ENCODE measurements at places on chromosomes 5 and 9.

GRCh38 chr9:89933578-89933977 is 328.8 kb downstream of the GADD45G start:
- DNase-seq: no peak

GRCh38 chr5:137888466-137888862 is 793 bp upstream of the PKD2L2 start:
- no peak for DNase-seq

DNA sequence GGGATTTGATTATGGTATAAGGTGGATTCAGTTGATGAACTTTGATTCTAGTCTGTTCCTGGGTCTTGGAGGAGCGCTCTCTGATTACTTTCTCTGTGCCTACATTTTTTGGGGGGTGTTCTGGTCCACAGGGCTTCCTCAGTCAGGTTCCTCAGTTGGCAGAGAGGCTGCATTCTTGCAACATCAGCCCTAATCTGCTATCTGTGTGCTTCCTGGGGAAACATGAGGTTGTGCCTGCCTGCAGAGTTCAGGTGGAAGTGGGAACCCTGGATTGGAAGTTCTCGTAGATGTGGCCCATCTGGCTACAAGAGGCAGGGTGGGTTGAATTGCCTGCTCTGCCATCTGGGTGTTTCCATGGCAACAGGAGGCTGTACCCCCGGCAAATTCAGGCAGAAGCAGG is 24.5 kb downstream of the POLK start:
- no peak for DNase-seq

- DNase-seq: no peak
Observed at GRCh38 chr5:170430866-170431437, 41.8 kb upstream of the KCNMB1 start.

GRCh38 chr5:103519550-103519949 is 43.0 kb downstream of the NUDT12 start:
- DNase-seq: no peak

- DNase-seq: no peak
Observed at GRCh38 chr5:176618783-176619182, 8.8 kb upstream of the GPRIN1 start.

GRCh38 chr9:99118782-99119466 is 14.0 kb downstream of the TGFBR1 start:
- DNase-seq: peak; percentile 55

DNA sequence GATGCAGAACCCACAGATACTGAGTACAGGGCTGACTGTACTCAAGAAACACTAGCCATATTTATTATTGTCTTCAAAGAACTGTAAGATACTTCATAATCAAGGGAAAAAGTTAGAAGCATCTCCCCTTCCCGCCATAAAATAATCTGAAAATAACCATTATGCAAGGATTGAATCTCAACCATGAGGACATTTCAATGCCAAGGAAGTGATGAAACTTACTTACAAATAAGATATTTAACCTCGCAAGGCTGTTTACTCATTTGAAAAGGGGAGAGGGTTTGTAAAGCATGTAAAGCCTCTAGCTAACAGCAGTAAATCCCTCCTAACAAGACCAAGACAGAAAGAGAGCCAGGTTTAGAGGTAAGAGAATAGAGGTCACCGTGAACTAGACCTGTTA is 6.3 kb downstream of the MYO10 start:
- DNase-seq: no peak

- DNase-seq: no peak
Observed at GRCh38 chr5:171705036-171705435, 80.6 kb upstream of the SMIM23 start.

- DNase-seq: no peak
Observed at GRCh38 chr5:125699860-125700259, 723.3 kb upstream of the GRAMD2B start.

GRCh38 chr5:175850119-175850845 is 21.1 kb upstream of the CPLX2 start:
- DNase-seq: no peak

DNA sequence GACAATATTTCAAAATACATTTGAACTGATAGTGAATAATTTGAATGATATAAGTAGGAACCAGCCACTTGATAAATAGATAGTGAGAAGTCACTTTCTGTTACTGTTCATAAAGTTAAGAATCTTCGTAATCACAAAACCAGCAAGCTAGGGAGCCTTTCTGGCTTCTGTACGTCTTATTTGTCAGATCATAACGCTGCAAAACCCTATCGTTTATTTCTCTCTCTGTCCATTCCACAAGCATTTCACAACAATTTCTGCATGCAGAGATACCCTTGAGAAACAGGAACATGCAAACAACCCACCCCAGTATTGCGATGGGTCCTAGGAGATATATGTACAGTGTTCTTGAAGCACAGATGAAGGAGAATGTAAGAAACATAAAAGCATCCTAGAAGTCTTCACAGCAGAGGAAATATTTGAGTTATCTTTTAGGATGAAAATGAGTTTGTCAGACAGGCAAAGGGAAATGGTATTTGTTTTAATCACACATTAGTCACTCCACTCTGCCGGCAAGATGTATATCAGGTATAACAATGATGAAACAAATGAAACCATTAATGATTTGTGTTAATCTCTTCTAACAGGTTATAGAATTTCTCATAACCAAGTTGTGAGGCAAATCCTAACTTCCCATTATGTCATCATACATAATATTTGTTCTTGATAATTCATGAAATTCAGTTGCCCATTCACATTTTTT is 668.7 kb upstream of the FTMT start:
- no peak for DNase-seq

DNA sequence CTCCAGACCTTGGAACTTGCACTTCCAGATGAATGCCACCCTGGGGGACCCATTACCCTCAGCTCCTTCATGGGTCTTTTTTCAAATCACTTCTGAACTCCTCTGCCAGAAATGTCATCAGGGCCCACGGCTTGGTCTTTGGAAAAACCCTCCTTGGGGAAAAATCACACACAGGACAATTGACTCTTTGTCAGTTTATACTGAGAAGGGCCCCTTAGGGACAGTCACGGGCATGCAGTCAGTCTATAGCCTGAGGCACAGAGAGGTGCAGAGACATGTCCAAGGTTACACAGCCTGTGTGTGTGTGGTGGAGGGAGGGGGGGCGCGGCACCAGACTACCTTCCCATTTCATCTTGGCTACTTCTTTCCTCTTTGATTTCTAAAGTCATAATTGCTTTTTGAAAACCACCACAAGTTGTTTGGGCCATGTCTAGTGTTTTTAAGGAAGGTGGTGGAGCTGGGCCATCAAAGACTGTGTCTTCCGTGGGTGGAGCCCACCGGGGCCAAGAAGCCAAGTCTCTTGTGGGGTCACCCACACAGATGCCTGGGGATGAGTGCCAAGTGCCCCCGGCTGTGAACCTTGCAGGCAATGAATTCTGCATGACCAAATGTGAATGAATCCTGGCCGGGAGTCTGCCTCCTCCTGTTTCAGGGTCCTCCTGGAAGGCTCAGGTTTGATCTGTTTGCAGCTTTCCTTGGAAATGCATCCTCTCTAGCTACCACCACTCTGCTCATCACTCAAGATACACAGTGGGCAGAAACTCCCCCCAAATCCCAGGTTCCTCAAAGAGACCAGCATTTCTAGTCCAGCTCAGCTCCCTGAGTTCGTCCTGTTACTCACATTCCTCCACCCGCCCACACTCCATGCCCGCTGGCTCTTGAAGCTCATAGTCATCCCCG is 200.1 kb upstream of the TBC1D2 start:
- DNase-seq: no peak

DNA sequence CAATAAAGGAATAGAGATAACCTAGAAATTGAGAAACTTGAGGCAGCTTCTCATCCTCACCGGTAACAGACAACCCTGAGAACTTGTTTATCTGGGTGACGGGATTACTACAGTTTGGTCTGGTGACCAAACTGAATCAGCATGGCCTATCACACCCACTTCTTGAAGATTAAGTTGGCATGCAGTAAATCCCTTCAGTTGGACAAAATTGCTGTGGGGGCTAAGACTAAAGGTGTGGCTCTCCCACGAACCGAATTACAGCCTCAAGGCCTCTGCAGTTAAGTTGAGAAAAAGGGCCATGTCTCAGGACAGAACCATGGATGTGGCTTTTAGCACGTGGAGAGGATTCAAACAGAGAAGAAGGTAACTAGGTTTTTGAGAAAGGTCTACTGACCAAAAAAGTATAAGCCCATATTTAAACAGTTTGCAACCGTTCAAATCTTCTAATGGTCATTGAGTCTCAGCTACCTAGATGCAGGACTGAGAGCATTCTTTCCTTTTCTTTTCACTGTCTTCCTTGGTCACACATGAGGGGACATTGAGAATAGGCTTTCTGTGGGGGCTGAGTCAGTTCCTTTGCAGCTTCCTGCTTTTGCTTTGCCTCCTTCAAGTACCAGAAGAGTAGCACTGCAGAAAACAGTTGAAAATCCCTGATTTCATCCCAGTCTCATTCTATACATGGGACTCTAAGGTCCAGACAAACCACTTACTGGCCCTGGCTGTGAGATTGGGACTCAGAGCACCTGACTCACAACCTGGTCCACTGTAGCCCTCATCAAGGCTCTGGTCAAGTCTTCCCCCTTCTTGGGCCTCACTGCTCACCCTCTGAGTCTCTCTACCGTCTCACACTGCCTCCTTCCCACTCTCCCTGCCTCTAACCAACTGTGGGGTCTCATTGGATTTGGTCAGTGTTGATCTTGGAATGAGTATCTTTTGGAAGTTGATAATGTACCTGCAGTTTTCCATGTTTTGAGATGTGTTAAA is 30.9 kb downstream of the PDE6A start:
- DNase-seq: no peak

- no peak for DNase-seq
Observed at GRCh38 chr9:99353408-99353807, 131.3 kb downstream of the SEC61B start.

DNA sequence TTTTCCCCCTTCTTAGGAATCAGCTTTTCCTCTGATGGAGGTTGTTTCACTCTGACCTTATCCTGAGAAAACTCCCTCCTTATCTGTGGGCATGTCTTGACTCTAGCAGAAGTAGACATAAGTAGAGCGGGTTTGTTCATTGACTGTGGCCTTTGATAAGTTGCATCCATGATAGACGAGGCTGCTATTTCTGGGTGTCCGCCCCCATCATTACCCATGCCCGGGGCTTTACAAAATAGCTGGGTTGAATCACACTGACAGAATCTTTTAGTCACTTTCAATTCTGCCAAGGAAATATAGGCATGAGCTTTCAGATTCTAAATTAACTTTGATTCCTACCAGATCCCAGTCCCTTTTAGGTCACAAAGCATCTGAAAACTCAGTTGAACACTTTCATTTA is 223.8 kb downstream of the SEC61B start:
- DNase-seq: no peak

- DNase-seq: no peak
Observed at GRCh38 chr5:74367241-74367733, 273.2 kb downstream of the ENC1 start.

DNA sequence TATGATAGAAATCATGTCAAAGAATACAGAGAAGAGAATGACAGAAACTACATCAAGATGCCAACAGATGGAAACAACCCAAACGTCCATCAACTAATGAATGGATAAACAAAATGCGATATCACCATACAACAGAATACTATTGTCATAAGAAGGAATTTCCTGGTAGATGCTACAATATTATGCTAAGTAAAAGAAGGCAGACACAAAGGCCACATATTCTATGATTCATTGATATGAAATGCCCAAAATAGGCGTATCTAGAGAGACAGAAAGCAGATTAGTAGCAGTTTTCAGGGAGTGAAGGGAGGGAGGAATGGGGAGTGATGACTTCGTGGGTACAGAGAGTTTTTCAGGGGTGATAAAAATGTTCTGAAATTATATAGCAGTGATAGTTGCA is 58.3 kb upstream of the AKNA start:
- DNase-seq: no peak

GRCh38 chr9:133521122-133522072 is 3.4 kb downstream of the MYMK start:
- DNase-seq: no peak

DNA sequence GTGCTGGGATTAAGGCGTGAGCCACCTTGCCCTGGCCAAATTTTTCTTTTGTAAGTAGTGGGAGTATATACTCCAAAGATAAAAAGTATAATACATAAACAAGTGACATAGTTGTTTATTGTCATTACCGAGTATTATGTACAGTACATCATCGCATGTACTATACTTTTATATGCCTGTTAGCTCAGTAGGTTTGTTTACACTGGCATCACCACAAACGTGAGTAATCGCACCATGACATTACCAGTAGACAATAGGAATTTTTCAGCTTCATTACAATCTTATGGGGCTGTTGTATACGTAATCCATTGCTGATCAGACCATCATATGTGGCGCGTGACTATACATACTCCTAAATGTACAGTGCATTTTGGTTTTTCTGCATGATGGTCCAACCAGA is 9.8 kb downstream of the SECISBP2 start:
- DNase-seq: no peak

DNA sequence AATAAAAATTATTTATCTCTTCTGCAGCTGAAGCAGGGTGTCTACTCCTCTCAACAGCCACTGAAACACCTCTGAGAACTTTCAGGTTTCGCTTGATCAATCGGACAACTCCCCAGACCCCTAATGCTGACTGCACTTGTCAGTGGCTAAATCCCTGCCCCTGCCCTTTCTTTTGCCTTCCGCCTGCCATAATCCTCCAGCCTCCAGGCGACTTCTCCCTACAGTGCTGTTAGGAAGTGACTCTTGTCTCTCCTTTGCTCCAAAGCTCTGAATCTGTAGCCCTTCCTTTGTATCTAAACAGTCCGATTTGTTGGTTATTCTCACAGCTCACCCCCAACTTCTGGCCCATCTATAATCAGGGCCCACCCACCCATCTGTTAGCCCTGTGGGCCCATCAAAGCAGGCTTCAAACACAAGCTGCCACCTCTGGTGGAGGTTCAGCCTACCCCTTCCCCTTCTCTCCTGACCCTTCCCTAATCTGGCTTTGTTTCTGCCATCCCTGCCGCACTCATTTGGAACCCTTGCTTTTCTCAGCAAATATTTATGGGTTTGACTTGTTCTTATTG is 53.7 kb upstream of the IFNK start:
- DNase-seq: no peak

DNA sequence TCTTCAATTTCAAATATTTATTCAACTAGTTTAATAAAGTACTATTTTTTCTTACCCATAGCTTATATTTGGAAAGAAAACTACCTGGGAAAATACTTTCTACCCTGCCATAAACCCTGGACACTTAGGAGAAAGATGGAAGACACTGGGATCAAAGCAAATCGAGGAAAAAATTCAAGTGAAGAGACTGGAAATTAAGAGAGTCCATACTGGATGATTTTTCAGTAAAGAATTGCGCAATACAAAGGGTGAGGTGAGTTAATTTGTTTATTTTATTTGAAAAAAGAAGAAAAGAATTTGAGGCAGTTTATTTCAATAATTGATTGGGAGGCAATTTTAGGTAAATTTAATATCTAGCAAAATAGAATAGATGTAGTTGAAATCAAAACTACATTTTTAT is 331.8 kb upstream of the ITGA1 start:
- no peak for DNase-seq

- DNase-seq: no peak
Observed at GRCh38 chr9:125330587-125330986, 69.0 kb downstream of the GAPVD1 start.
